D721Med (cell line): ENCODE measurements at places on chromosomes 3 and 15.

DNA sequence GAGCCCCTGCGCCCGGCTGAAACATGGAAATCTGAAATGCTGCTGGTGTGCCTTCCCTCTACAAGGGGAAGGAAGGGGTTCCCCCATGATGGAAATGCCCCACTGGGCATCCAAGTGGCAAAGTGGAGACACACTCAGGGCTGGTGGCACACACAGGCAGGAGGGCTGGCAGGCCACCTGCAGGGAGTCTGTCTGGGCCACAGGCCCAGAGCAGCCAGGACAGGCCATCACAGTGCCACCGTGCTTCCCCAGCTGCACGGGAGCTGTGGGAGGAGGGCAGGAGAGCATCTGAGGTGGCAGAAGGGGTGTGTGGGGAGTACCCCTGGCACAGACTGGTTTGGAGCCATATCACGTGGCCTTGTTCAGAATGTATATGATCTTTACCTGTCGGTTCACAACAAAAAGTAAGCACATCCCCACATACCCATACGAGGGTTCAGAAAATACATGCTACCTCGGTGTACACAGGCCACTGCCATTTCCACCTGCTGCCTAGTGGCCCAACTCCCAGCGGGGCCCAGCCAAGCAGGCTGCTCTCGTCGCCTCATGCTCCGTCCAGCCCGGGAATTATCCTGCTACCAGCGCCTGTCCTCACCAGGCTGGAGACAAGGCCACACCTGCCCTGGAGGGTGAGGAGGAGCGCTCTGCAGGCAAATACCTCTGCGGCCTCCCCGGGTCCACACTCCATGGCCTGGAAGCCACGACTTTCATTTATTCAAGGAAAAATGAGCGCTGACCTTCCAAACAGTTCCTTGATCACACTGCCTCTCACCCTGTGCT is 22.6 kb upstream of the DUSP7 start:
- no peak for DNase-seq

DNA sequence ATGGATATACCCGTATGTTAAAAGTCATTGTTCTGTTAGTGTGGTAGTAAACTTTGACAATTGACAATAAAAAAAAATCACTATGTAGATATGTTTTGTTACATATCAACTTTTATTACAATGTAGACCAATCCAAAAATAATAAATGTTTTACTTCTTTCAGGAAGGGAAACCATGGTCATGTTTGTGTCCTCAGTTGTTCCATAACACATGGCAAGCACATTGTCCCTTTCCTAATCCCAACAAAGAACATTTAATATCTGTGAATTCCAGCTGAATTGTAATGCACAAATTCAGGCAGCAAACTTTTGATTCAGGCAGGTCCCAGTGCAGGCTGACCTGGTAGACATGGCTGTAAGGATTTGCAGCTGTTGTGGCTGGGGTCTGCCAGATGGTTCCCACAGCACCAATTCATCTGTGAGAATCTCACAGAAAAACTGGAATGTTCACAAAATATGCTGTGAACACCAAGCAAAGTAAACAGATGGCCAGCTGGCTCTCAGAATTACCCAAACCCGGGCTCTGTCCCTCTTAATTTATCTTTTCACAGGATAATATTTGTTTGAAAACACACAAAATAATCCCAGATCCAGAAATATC is 1.9 kb upstream of the SPG21 start:
- no peak for DNase-seq

- no peak for DNase-seq
Measured at GRCh38 chr3:145719114-145719513, 441.9 kb downstream of the PLOD2 start.

- DNase-seq: peak; percentile 34
Measured at GRCh38 chr3:124461838-124462632, 268.2 kb upstream of the UMPS start.

- no peak for DNase-seq
Measured at GRCh38 chr3:61741551-61741950, 180.2 kb downstream of the PTPRG start.

DNA sequence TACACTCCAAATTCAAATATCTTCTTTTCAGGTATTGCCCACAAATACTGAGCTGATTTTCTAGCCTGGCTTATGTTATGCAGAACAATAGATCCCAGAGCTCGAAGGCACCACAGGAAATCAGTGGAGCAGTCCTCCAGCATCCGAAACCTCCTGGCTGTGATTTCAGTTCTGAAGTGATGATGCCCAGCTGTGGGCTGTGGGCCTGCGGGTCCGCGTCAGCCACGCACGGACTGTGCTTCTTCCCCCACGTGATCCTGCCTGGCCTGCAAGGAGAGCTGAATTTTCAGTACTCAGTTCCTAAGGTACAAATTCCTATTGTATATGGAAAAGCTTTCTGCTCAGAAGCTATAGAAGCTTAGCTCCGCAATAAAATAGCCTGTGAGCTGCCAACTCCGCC is 96.2 kb downstream of the OCA2 start:
- no peak for DNase-seq

DNA sequence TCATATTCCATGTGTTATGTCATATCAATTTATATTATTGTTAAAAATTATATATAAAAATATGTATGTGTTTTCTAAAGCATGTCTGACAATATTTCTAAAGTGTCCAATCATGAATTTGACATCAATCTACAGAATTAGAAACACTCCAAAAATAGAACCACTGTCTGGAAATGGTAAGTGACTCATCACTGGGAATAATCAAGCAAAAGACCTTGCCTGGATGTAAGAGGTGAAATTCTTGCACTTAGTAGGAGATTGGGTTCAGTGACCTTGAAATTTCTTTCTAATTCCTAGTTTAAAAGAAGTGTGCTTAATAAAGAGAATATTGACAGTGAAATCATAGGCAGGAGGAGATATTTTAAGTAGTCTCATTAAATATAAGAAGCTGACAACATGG is 188.8 kb downstream of the ZNF385D start:
- no peak for DNase-seq

- DNase-seq: no peak
Measured at GRCh38 chr3:146899171-146899570, 294.0 kb upstream of the PLSCR5 start.

DNA sequence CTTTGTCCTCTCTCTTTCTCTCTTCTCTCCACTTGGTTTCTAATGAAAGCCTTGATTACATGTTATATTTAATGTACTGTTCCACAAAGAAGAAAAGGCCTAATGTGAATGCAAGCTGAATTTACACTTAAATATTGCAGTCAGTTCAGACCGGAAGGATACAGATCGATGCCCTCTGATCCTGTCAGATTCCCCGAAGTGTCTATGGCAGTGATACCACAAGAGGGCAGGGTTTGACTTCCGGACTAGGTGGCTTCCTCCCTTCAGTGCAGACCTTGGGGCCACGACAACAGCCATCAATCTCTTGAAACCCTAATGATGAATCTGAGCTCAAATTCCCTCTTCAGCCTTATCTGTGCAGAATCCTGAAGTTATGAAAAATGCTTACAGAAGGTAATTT is 29.5 kb downstream of the AGTR1 start:
- DNase-seq: no peak

- DNase-seq: no peak
Measured at GRCh38 chr15:65529762-65530317, 423 bp upstream of the HACD3 start.

- no peak for DNase-seq
Measured at GRCh38 chr3:169054471-169054870, 609.0 kb downstream of the MECOM start.

GRCh38 chr3:26648461-26648860 is 25.9 kb downstream of the LRRC3B start:
- no peak for DNase-seq

GRCh38 chr15:62572797-62573196 is 407.7 kb upstream of the C2CD4B start:
- DNase-seq: no peak

DNA sequence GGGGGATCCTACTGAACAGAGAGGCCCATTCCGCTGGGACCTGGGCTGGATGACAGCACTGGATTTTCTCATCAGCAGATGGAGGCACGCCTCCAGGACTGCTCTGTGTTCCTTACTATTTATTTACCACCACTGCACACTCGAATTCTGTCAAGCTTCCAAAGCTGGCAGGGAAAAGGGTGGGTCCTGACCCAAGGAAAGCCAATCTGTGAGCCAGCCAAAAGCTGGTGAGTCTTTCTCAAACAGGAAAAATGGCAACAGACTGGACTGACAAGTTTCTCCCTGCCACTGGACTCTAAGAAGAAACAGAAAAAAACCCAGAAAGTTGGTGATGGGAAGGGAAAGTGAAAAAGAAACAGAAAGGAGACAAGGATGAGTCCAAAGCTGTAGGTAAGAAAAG is 37.8 kb downstream of the CD47 start:
- DNase-seq: no peak

GRCh38 chr15:90934256-90934948 is 683 bp upstream of the UNC45A start:
- peak; percentile 81 for DNase-seq

DNA sequence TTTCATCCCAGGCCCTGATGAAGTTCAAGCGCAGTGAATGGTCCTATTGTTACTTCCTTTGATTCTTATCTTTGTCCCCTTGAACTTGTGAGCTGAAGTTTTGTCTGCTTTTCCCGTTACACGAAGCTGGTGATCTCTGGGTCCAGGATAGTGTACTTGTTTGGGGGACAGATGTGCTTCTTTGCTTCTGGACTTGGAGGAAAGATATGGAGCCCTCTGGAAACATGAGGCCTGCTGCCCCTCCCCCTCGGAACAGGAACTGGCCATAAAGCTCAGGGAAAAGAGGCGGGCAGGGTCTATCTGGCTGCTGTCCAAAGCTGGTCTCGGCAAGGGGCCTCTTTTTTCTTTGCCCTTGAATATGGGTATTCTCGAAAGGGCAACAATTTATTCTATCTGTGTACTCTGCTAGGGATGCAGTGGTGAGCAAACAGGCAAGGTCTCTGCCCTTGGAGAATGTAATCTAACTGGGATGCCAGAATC is 47.6 kb downstream of the IDH2 start:
- no peak for DNase-seq

GRCh38 chr3:20573175-20573574 is 387.2 kb upstream of the SGO1 start:
- no peak for DNase-seq

DNA sequence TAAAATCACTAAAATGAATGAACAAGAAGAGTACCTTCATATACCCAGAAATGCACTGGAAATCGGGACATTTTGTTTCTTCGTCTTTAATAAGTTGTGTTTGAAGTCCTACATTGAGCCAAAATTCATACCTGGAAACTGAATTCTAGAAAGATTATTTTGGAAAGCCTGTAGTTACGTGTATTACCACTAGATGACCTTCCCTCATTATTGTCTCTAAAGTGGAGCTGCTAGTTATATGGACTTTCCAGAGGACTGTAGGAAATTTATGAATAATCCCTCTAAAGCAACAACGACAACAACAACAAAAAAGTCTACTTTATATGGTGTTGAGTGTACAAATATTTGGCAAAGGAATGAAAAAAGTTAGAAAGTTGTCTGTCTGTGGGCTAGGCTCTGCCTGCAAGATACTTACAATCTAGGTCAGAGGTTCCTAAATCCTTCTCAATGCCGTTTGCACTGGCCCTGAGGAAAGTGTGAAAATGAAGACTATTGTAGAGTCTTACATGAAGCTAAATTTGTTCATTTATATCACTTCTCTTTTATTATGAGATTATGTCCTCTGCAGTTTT is 234.8 kb upstream of the NR2E3 start:
- DNase-seq: no peak

GRCh38 chr3:34155666-34156065 is 357.2 kb downstream of the PDCD6IP start:
- DNase-seq: no peak

DNA sequence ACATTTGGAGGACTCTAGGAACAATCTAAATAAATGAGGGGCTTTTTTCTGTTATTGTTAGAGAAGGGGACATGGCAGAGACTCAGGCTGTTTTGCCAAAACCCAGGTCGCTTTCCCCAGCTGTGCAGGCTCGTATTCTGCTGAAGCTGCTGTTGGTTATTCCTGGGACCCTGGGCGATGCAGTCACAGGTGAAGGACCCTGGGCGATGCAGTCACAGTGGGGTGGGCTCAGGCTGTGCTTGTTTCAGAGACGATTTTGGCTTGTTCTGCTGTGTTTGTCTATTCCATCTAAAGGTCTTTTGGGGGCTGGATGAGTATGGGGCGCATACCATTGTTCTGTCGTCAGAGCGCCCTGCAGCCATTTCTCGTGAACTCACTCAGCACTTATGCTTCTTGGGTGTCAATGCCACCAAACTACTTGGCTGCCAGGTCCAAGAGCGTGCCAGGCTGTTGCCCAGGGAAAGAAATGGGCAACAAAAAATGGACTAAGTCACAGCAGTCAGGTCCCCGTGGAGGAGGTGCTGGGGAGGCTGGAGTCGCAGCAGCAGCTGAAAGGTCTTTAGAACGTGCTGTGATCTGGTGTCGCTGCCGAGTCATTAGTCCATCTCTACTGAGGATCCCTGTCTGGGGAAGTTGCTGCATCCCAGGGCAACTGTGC is 151.4 kb downstream of the CHDH start:
- no peak for DNase-seq

DNA sequence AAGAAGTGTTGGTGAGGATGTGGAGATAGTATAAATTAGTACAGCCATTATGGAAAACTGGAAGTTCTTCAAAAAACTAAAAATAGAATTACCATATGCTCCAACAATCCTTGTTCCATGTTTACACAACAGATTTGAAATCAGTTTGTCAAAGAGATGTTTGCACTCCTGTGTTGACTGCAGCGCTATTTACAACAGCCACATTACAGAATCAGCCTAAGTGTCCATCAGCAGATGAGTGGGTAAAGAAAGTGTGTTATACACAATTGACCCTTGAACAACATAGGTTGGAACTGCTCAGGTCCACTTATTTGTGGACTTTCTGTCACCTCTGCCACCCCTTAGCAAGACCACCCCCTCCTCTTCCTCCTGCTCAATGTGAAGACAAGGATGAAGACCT is 34.7 kb downstream of the LMLN start:
- DNase-seq: no peak

DNA sequence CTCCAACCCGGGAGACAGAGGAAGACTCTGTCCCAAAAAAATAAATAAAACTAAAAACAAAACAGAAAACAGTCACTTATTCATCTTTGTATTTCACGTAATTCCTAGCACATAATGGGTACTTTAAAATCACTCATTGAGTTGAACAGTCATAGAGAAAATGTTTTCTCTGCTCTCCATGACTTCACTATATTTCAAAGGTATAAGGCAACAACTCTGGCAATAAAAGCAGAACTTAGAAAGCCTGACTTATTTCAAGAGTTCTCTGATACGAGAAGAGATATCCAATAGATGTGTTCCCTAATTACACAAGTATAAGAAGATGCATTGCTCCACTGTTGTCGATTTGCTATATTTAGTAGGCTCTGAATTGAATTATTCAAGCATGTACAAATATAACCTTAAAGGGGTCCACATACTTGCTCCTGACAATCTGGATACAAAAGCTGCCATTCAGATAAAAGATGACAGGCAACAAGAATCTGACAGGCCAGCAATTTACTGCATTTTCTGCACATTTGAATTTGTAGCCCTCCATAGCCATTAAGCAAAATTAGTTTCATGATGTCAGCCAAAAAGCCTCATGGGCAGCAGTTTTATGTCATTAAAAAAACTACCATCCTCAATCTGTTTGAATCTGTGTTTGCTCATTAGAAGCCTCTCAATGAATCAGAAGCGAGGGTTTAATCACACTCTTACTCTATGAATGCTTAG is 47.9 kb downstream of the PEAK1 start:
- no peak for DNase-seq

GRCh38 chr3:57953576-57953975 is 54.6 kb upstream of the FLNB start:
- DNase-seq: no peak
